Fibroblast of the aortic adventitia (primary cell): ENCODE measurements at places on chromosomes 7 and 10. TPM values are rescaled to one million over a fixed set of nuclear protein-coding genes. Genes with fewer than 3 reads are reported as not detected.

Gene STRIP2
- 2.5 and 6.9 TPM in 2 replicates for total RNA-seq

Gene PTPRN2
- total RNA-seq, result 0.09 and 2.5 TPM in 2 replicates

Gene PCGF5
- total RNA-seq, result 18.2 and 44.8 TPM in 2 replicates

Gene TMEM243
- 47.8 and 57.7 TPM in 2 replicates for total RNA-seq

Gene ADIRF
- 37.8 and 48.4 TPM in 2 replicates for total RNA-seq

Gene SLC18A2
- under 0.01 TPM in 1 of 2 replicates, not detected in the other for total RNA-seq

Gene GPR26
- total RNA-seq, result under 0.01 TPM in 1 of 2 replicates, not detected in the other

Gene ENO4
- total RNA-seq, result 0.27 and 1.4 TPM in 2 replicates
